ENCODE measurements at places on chromosomes 1 and 21.

GRCh38 chr1:206866062-206866461 lies 639 bp downstream of the IL20 start:
- DNase-seq: no peak

- no peak for DNase-seq
Observed at GRCh38 chr1:156006666-156007376, 13.9 kb downstream of the SSR2 start.

DNA sequence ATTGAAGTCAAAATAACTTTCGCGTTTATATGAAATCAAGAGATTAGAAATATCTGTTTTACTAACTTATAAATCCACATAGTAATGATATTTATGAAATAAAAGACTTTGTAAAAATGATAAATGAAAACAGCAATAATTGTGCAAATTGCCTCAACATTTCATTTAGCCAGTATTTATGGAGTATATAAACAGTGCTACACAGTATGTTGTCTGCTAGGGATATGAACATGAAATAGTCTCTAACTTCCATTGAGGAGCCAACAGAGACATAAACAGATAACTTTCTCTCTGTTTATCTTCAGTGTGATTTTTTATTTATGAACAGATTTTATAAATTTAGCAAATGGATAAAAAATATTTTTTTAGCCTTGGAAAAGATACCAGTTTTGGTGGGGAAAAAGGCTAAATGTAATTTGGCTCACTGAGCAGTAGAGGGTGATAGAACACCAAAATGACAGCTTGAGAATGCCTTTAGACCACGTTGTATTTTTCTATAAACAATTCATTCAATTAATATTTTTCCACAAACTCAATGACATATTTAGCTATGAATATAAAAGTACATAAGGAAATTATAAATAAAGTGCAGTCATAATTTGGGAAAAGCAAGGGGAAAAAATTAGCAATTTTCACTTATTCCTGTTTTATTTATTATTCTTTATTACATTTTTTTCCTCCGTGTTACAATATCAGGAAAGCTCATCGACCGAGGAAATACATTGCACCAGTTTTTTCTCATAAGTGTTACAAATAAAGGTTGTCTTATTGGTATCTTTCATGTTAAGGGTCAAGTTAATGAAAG lies 47.5 kb upstream of the EEIG2 start:
- DNase-seq: no peak

DNA sequence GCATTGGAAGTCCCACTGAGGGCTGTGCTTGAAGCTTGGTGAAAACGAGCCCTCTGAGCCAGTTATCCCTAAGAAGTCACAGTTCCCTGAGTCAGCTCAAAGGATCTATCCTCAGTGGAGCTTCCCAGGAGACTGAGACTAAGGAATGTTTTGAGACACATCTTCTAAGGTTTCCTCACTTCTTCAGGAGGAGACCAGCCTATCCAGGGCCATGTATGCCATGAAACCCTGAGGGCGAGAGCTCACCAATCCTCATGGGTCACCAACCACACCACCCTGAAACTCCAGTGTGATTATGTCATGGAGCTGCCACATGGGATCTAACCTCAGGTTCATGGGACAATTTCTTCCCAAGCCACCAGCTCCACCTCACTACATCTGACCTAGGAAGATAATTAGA lies 7.6 kb upstream of the TIE1 start:
- no peak for DNase-seq

- DNase-seq: no peak
Observed at GRCh38 chr1:119729044-119729443, 17.3 kb downstream of the PHGDH start.

DNA sequence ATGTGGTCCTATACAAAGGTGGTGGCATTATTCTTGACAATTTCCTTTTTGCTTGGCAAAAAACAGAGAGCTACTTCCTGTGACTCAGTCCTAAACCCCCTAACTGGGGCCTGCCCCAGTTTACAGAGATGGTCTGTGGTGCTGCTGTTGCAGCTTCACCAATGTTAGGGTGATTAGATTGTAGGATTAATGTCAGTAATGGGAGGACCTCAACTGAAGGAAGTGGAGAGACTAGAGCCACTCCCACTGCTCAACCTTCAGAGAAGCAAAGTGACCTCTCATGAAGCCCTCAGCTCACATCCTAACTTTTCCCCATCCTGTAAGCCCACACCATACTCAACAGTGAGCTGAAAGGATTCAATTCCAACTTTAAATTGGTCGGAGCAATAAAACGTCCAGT lies 3.6 kb downstream of the S100A6 start:
- no peak for DNase-seq

DNA sequence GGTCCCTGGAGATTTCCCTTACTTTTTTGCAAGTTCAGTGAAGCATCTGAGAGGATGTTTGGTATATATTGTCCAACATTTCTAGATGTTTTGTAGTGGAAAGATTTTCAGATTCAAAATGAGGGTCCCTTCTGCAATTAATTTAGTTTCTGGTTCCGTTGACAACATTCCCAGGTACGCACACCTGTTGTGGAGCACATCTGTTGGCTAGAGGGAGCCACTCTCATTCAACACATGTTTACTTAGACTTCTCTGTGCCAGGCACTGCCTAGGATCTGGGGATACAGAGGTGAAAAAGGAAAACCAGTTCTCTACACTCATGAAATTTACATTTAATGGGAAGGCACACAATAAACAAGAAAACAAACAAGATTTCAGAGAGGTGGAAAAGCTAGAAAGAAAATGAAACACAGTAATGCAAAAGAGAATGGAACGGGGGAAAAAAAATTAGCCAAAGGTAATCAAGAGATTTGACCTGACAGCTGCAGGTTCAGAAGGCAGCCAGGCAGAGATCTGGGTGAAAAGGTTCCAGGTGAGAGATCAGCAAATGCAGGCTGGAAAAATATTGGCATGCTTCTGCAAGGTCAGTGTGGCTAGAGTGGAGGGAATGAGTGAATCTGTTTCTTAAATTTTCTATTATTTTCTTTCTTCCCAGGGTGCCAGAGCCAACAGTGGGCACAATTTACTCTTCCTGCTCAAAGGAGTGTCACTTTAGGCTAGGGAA lies 48.4 kb upstream of the KAZN start:
- no peak for DNase-seq

DNA sequence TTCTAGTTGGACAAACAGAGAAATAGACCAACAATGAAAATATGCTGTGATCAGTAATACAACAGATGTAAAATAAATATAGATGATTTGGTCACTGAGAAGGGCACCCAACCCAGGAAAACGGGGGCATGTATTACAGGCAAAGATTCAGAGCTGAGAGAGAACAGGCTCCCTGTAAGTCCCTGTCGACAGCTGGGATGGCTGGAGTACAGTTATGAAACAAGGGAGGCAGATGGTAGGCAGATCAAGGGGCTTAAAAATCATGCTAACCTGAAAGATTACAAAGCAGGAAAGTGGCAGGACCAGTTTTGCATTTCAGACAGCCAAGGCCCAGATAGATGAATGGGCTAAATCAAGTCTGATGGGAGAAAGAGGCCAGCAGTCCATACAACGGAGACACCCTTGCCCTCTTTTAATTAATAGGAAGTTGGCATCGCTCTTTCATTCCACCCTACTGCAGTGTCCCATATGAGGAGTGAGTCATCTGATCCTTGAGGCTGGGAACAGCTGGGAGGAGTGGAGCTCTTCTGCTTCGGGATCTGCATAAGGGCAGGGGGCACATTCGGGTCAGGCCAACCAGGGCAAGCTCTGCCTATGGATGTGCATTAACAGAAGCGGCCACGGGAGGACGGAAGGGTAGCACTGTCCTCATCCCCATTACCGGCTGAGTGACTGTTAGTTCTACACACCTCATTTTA lies 171.1 kb downstream of the DAB1 start:
- DNase-seq: no peak

GRCh38 chr1:2204415-2205190 lies 10.0 kb upstream of the FAAP20 start:
- no peak for DNase-seq

- no peak for DNase-seq
Observed at GRCh38 chr1:220544901-220545303, 17.0 kb downstream of the MARK1 start.

DNA sequence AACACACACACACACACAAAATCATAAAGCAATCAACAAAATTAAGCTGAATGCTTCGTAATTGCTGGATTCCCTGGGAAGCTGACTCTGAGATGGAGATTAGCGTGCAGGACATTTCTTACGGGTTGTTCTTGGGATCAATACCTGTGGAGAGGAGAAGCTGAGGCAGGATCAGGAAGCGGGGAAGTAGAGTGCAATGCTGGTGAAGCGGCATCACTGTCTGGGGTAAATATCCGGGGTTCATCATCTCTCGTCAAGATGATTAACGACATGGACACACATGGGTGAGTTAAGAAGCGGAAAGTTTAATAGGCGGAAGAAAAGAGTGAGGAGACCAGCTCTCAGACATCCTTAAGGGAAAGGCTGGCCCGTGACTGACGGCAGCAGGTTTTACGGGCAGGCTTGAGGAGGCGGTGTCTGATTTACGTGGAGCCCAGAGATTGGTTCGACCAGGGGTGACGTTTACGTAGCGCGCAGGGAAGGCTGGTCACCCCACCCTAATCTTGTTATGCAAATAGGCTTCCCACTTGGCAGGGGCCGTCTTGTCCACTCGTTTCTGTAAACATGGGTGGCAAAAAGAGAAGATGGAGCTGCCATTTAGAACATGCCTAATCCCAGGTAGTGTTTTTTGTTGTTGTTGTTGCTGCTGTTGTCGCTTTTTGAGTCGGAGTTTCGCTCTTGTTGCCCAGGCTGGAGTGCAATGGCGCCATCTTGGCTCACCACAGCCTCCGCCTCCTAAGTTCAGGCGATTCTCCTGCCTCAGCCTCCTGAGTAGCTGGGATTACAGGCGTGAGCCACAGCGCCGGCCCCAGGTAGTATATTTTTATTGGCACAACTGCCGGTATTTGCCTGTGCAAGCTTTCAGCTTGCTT lies 135.6 kb upstream of the KCNJ15 start:
- no peak for DNase-seq

- DNase-seq: no peak
Observed at GRCh38 chr1:69246710-69247109, 321.0 kb upstream of the LRRC7 start.

DNA sequence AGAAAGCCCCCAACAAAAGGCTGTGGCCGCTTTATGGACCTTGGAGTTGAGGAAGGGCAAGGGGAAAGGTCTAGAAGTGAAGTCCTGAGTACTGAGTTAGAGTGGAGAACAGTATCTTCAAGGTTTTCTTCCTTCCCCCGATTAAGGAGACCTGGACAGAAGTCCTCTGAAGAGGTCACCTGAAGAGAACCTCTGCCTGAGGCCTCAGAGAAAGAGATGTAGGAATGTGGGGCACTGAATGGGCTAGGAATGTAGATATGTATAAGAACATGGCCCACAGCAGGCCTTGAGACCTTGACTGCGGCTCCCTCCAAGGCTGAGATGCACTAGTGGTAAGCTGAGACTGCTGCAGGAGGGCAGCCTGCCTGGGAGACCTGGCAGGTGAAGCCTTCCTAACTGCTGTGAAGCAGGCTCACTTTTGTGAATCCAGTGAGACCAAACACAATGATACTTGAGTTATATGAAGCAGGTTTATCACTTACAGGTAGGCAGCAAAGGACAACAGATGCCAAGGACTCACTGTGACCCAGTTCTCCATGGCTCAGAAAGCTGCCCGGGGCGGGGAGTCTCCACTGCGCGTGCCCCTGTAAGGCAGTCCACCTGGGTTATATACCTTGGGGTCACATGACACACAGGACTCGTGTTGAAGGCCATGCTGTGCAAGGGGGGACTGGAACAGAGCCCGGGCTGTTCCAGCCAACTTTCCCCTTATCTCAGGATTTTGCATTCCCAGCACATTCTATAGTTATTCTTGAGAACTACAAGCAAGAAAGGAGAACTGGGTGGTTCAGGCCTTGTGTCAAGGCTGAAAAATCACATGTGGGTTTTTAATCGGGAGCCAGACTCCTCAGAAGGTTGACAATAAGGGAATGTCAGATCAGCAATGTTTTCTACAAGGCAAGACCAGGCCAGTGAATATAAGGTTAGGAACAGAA lies 78.8 kb upstream of the PPM1J start:
- DNase-seq: no peak

- DNase-seq: no peak
Observed at GRCh38 chr1:22969304-22969709, 3.4 kb downstream of the LACTBL1 start.

DNA sequence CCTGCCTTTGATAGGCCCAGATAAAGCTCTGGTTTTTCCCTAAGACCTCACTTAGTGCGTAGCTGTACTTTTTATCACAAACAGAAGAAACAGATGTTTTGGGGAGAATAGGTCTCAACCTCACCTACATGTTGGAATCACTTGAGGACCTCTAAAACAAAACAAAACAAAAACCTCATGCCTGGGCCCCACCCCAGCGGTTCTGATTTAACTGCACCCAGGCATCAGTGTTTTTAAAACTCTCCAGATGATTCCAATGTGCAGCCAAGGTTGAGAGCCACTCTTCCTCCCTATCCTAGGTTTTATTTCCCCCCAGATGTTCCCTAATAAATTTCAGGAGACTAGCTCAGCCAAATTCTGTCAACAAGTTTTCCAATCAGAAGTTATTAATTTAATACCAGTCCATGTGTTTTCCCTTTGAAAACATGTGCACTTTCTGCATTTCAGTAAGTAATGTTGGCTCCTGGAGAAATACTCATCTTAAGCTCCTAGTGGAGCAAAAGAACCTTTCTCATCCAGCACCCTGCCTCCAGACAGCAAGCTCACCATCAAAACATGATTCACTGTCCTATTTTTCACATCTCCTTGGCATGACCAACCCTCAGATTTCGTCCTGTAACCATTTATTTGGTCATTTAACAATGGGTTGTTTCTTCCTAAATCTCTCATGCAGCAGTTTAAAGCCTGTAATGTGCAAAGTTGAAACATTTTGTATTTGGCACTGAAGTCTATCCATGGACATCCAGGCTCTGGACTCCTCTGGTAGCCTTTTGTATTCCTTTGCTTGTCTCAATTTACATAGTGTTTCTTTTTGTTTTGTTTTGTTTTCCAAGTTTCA lies 27.5 kb downstream of the LRRC8C start:
- DNase-seq: no peak

GRCh38 chr21:42056468-42056867 lies 14.6 kb upstream of the UMODL1 start:
- no peak for DNase-seq

GRCh38 chr1:54167422-54168139 lies 14.8 kb upstream of the CDCP2 start:
- DNase-seq: no peak

DNA sequence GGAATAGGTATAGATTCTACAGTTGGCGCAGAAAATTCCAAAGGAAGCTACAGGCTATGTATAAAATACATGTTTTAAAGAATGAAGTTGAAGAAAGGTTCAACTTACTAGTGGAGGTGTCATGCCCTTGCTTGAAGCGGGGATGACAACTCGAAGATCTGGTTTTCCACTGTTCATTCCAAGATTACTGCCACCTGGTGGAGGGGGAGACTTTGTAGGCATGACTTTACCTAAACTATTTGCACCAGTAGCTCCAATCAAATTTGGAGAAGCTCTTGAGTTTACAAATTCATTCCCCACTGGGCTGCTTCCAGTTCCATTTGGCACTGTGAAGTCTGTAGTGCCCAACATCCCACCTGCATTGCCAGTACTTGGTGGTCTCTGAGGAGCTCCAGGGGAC lies 81.7 kb downstream of the AXDND1 start:
- DNase-seq: no peak

GRCh38 chr1:219126377-219126776 lies 47.3 kb upstream of the LYPLAL1 start:
- no peak for DNase-seq
